ENCODE measurements at places on chromosomes 6 and 20.

- peak; percentile 44 for DNase-seq
Observed at GRCh38 chr6:47852727-47853126, 70.9 kb downstream of the OPN5 start.

GRCh38 chr6:63790334-63790733, 154.7 kb downstream of the PHF3 start:
- no peak for DNase-seq

- no peak for DNase-seq
Observed at GRCh38 chr20:14902432-14903089, 565.1 kb upstream of the FLRT3 start.

DNA sequence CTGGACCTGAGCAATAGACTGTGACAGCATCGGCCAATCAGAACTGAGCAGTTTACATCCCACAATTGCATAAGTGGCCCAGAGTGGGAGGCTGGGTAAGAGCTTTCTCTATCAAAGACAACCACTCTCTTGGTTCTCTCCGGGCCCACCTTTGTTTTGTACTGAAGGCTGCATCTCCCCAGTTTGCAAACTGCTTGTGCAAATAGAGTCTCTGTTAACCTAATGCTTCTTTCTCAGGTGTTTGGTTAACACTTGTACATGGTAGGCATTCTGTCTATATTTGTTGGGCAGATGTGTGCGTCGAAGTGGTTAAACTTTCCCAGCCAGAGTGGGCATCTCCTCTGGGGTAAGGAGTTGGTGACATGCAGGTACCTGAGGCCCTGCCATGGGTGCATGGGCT, 177.1 kb downstream of the CDH26 start:
- no peak for DNase-seq

GRCh38 chr6:20404641-20405032, 3.0 kb downstream of the E2F3 start:
- DNase-seq: peak; percentile 55

DNA sequence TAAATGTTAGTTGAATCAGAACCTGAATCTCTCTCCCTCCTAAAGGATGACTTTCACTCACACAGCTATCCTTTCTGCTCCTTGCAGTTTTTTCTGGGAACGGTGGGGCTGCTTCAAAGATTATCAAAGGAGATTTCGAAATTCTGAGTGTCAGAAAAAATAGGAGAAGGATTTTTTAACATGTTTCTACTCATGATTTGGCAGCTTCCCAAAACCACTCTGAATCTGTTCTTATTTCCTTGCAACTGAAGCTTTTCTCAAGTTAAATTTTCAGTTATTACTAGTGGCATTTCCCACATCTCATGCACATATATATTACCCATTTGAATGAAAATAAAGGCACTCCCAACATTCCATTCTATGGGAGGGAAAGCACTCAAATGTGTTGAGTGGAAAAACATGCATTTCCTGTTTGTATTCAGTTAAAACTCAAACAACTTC, 123.6 kb downstream of the LCA5 start:
- no peak for DNase-seq
